Omental fat pad (tissue), 4 donors: ENCODE measurements at places on chromosomes 5 and 9. TPM values are rescaled to one million over a fixed set of nuclear protein-coding genes. Genes with fewer than 3 reads are reported as not detected.

DNA sequence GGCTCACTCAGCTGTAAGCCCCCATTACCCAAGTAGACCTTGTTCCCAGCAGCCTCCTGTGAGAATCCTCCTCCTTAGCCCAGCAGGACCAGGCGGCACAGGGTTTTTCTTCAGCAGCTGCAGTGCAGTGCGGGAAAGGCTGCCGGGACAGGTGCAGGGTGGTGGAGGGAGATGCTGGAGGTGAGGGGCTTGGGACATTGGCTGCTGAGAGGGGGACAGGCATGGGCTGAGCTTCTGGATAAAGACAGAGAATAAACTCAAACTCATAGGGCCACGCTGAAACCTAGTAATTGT, 174.7 kb downstream of the CACNA1B start:
- DNase-seq = no peak

- no peak for DNase-seq
Measured at GRCh38 chr5:76443066-76443800, 40.1 kb downstream of the IQGAP2 start.

DNA sequence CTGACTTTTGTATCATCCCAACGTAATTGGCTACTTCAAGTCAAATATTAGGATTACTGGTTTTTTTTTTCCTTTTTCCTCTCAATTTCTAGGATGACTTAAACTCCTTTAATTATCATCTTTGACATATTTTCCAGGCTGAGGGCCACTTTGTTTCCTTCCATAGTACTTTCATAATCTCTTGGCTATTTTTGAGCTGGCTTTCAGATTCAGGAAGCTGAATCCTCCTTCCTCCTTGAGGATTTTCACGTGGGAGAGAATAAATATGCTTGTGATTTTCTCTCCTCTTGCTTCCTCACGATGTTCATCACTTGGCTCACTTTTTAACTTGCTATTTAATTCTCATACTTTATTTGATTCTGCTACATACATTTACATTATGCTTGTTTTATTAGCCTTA, 88.1 kb downstream of the ITGA1 start:
- DNase-seq = no peak

DNA sequence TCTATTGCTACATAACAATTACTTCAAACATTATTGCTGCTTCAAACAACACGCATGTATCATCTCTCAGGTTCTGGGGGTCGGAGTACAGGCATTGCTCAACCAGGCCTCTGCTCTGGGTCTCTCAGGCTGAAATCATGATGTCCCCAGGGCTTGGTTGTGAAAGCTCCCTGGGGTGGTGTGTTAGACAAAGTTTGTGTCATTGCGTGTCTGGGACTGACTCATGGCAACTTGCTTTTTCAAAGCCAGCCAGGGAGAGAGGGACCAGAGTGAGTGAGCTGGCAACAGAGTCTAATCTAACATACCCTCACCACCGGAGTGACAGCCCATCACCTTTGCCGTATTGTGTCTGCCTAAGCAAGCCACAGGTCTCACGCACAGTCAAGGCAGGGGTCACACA, 259.2 kb upstream of the NFIL3 start:
- no peak for DNase-seq

DNA sequence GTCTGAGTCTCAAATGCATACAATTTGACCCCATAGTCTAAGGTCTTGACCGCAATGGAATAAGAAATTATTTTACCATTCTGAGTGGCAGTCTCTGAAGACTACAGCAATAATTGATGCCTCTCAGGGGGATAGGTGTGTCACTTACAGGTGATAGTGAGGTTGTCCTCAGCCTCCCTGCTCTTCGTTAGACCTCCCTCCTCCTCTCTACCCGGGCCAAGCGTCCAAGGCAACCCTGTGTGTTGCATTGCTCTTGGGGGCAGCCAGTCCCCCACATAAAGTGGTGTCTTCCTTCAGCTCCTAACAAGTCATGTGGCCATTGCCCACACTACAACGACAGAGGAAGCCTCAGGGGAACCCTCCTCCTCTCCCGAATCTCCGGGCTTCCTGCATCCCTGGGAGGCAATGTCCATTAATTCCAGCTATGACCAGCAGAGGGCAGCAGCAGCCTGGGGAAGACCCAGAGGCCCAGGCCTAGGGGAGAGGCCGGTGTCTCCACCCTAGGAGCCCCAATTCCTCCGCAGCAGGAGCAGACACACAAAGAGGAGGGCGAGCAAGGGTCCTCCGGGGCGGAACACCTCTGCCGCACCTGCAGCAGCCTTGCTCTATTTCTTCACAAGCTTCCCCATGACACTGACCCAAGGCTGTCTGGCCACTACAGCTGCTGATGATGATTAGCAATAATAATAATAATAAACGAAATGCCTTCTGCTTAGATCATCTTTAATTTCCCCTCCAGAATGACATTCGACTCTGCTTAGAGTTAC, 134.8 kb downstream of the KCNIP1 start:
- DNase-seq = peak; percentile 58

- no peak for DNase-seq
Measured at GRCh38 chr5:1208743-1209488, 7.5 kb downstream of the SLC6A19 start.

DNA sequence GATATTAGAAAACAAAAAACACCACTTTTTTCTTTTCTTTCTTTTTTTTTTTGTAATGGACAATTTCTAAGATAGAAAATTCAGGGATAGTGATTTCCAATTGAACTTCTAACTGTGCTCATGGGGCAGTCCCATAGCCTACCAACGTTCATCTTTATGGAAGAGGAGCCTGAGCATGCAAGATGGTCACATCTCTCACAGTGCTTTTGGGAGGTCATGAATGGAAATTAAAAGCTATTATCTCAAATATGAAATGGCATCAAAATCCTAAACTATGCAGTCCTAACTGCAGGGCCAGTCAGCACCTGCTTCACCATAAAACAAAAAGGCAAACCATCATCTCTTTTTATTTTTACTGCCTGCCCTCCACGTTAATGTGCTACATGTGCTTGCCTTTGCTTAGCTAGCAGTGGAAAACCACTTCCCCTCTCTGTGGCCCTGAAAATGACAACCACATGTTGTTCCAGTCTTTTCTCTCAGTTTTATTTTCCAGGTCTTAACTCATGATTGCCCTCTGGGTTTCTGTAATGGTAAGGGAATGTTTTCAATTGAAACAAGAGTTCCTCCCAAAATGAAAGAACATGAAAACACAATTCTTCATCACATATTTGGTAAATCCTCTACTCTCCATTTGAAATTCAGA, 16.7 kb downstream of the IFNB1 start:
- no peak for DNase-seq

GRCh38 chr5:175894793-175895192, 23.4 kb downstream of the CPLX2 start:
- no peak for DNase-seq

DNA sequence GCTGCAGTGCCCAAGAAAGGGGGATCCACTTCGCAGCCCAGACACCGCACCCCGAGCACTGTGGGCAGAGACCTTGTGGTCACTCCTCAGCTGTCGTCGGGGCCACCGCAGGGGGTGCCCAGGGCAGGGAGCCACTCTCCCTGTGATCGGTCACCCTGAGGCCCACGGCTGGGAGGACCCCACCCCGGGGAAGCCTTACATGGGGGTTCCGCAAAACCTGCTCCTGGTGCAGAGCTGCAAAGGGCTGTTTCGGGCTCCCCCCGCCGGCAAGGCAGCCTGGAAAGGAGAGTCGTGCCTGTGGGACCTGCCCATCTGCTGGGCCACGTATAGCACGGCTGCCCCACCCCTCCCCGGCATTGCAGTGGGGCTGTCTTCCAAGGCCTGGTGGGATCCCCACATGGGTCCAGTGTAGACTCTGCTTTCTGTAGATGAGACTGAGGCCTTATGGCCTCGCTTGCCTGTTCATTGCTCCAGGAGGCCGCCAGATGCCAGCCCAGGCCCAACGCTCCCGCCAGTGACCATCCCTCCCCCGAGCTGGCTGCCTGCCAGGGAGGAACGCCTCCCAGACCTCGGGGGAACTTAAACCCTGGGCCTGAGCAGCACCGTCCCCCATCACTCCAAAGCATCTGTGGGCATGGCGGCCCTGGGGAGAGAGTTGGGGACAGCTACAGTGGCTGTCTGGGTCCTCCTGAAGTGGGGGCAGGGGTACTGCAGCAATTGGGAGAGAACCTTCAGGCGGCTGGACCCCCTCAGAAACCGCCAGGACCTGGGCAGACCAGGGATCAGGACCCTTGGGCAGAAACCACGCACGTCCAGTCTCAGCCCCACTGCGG, 1.6 kb upstream of the DNLZ start:
- no peak for DNase-seq

GRCh38 chr5:2333291-2333690, 418.2 kb downstream of the IRX2 start:
- no peak for DNase-seq

- DNase-seq = no peak
Measured at GRCh38 chr5:107104040-107104995, 566.4 kb downstream of the EFNA5 start.

GRCh38 chr9:132499251-132499650, 83.2 kb upstream of the BARHL1 start:
- DNase-seq = no peak

GRCh38 chr5:171316258-171317121, 7.4 kb downstream of the TLX3 start:
- DNase-seq = no peak

GRCh38 chr5:474840-475661, 32.1 kb downstream of the EXOC3 start:
- no peak for DNase-seq

The GLDC gene
- total RNA-seq = 0.46 TPM

The HTR4 gene
- not detected for total RNA-seq

The TAS2R1 gene
- total RNA-seq = not detected

The SVEP1 gene
- 252 TPM for total RNA-seq

The HRCT1 gene
- total RNA-seq = 15.0 TPM

The PCDHGB7 gene
- total RNA-seq = 11.1 TPM

The RRAGA gene
- total RNA-seq = 56.0 TPM

The PCDHA8 gene
- 0.79 TPM for total RNA-seq
